ENCODE measurements at places on chromosomes 12 and 14.

GRCh38 chr14:72692696-72693095 is 201.2 kb downstream of the DPF3 start:
- DNase-seq, result no peak

- no peak for DNase-seq
These were observed 14.0 kb upstream of the KCNH3 start for GRCh38 chr12:49524660-49525324.

DNA sequence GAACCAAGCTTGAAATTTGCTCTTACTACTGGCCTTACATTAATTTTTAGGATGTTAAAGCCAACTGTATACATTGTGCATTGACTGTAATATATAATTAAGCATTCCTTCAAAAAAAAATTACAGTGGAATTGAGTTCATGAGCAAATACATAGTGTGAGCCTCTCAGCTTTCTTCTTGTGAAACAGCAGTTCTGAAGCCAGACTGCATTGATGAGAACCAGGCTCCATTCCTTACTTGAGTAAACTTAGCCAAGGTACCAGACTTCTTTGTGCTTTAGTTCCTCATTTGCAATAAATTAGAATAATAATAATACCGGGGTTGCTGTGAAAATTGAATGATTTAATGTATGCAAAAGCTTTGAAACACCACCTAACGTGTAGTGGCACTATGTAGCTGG is 169.5 kb downstream of the ANO4 start:
- DNase-seq, result no peak

- DNase-seq, result no peak
These were observed 26.7 kb upstream of the HDAC7 start for GRCh38 chr12:47846294-47846996.

DNA sequence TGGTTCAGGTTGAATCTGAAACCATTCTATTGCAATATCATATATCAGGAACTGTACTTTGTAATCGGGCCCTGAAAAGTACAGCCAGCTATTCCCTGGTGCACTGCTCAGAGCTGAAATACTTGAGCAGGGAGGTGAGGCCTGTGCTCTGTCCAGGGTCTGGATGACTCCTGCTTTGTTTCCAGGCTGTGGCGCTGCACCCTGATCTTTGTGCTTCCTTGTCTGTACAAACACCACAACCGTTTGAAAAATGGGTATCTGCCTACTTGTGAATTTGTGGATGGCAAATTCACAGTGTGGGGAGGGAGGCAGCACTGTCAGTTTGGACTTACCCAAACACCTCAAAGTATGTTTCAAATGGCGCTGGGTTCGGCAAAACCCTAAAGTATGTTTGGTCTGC is 155.4 kb upstream of the FAR2 start:
- no peak for DNase-seq

GRCh38 chr14:83828406-83828805 is 1701.5 kb upstream of the FLRT2 start:
- no peak for DNase-seq

DNA sequence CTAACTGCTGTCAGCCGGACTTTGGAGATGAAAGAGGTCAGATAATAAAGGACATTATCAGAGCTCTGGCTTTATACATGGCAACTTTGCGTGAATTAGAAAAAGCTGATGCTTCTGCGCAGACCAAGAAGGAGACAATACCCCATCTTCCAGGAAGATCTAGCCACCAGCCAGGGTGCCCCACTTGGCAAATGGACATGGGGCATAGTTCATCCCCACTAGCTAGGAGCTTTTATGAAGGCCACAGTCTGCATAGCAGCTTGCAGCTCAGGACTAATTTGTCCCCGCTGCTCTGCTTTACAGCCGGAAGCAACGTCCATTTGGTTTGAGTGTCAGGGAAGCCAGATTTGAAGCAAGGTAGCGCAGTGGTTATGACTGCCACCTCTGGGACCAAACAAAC is 101.0 kb downstream of the TMEM132C start:
- no peak for DNase-seq

DNA sequence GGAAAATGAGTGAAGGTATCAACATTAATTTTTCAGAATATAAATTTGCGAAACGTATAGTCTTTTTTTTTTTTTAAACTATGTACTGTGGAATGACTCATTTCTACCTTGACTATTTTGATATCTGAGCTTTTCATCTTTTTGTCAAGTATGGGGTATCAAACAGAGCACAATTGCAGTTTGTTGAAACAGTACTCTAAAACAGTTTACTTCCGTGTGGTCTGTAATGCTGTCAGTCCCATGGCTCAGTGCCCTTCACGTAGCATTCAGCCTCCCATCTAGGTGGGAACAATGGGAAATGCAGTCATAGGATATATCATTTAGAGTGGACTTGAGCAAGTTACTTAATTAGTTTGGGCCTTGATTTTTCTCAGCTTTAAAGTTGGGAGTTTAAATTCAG is 139.5 kb downstream of the ERC1 start:
- no peak for DNase-seq

GRCh38 chr14:104135121-104135903 is 3.1 kb upstream of the KIF26A start:
- DNase-seq, result no peak

GRCh38 chr14:92153581-92153980 is 31.8 kb downstream of the CPSF2 start:
- DNase-seq, result no peak

DNA sequence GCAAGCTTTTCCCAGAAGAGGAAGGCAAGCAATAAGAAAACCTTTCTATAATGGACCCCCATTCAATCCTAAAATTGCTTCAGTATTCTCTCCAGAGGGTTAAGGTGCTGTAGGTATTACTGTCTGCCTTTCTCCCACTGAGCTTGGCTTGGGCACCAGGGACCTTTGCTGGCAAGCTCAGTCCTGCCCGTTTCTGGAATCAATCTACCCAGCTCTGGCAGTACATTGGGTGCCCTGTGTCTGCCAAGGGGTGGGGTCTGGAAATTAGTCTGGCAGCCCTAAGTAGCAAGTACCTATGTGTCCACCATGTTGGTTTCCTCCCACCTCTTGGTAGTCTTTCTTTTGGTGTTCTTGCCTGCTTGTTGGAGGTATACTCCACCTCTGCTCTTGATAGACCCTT is 72.6 kb downstream of the C12orf75 start:
- no peak for DNase-seq

DNA sequence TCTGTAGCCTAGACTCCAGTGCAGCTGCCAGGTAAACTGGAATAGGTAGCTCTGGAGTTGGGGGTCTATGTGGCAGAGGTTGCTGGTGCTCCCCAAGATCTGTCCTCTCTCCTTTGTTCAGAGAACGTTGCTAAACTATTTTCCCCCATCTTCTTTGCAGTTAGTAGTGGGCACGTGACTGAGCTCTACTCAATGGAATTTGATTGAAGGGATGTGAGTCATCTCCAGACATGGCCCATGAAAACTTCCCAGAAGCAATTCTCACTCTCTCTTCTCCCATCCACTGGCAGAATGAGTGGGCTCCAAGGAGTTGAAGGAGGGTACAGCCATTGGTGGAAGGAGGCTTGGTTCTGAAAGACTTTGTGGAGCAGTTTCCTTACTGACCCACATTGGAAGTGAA is 44.0 kb downstream of the PAH start:
- DNase-seq, result no peak

DNA sequence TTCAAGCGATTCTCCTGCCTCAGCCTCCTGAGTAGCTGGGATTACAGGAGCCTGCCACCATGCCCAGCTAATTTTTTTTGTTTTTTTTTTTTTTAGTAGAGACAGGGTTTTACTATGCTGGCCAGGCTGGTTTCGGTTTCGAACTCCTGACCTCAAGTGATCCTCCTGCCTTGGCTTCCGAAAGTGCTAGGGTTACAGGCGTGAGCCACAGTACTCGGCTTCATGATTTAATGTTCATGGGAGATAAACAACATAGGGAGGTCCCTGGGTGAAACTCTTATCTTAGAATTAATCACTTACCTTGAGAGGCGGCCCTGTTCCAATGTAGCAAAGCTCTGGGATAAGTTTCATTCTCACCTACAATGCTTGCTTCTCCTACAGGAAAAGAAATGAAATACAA is 48.3 kb downstream of the SEL1L start:
- DNase-seq, result no peak

DNA sequence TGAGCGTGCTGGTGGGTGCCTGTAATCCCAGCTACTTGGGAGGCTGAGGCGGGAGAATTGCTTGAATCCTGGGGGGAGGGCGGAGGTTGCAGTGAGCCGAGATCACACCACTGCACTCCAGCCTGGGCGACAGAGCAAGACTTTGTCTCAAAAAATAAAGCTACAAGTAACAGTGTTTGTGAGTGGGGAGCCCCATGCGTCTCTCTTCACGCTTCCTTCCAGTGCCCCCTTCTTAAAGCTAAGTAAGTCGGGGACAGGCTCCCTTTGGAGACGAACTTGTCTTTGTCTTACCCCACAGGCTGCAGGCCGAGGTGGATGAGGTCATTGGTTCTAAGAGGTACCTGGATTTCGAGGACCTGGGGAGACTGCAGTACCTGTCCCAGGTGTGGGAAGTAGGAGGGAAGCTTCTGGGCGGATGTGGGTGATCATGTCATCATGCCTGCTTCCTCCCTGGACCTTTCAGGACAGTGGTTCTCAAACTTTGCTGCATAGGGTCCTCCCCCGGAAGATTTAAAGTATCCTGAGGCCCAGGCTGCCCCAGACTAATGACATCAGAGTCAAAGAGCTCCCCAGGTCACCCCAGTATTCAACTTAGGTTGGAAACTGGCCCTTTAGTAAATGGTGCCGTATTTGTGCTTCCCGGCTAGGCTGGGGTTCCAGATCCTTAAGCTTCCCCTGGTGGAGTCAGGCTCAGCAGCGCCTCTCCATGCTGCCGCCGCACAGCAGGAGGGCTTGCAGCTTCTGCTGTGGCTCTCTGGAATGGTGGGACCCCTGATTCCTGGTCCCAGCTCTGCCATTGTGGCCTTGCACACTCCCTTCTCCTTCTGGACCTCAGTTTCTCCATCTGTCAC is 37.1 kb downstream of the CYP46A1 start:
- DNase-seq, result no peak

- no peak for DNase-seq
These were observed 860.6 kb upstream of the MGAT4C start for GRCh38 chr12:87116780-87117179.

- DNase-seq, result no peak
These were observed 124.8 kb downstream of the SCARB1 start for GRCh38 chr12:124738636-124739467.

DNA sequence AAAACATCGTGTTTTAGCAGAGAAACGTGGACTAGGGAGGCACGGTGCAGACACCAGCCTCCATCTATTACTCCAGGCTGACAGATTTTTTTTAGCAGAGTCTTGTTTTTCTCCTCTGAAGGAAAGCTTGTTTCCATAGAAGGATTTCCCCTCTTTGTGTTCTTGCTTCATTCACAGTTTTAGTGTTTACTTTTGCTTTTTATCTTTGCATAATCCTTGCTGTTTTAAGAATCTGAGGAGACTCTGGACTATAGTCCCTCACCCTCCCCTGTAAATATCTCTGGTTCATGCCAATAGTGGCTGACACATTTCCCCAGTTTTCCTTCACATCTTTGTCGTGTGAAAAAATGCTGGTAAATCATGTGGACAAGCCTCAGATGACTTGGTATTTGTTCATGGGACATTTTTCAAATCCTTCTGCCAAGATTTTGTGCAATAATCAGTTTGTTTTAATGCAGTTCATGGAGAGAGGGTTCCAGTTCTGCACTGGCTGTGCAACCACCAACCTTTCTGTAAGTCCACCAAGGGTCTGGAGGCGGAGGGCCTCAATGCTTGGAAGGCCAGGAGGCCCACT is 39.9 kb upstream of the TMCC3 start:
- DNase-seq, result no peak

- no peak for DNase-seq
These were observed 523 bp downstream of the WSB2 start for GRCh38 chr12:118060301-118061010.

GRCh38 chr14:54435500-54435981 is 5.6 kb downstream of the CNIH1 start:
- DNase-seq, result no peak

GRCh38 chr14:65993996-65994395 is 492.2 kb upstream of the CCDC196 start:
- no peak for DNase-seq

- DNase-seq, result no peak
These were observed 91.4 kb upstream of the CPM start for GRCh38 chr12:69024413-69024812.

GRCh38 chr12:75553836-75554555 is 42.6 kb upstream of the KRR1 start:
- peak; percentile 42 for DNase-seq

GRCh38 chr12:106954462-106955376 is 988 bp upstream of the TMEM263 start:
- no peak for DNase-seq

- DNase-seq, result no peak
These were observed 283.1 kb upstream of the SOX5 start for GRCh38 chr12:24232531-24232930.

DNA sequence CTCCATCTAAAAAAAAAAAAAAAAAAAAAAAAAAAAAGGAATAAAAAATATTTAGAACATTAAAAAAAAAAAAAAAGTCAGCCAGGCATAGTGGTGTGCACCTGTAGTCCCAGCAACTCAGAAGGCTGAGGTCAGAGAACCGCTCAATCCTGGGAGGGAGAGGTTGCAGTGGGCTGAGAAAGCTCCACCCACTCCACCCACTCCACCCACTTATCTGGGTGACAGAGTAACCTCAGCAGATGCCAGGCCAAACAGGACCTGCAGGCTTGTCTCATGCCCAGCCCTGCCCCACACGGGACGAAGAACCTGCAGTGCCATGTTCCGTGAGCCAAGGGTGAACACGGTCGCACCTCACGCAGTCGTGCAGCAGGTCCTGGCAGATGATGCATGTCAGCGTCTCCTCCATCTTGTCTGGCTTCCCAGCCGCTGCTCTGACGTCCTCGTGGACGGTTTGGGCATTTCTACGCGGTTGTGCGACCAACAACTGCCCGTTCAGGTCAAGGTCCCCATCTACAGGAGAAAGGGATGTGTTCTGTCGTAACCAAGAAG is 28.6 kb downstream of the CHFR start:
- no peak for DNase-seq

GRCh38 chr14:77541905-77542304 is 43.3 kb upstream of the ISM2 start:
- DNase-seq, result no peak

GRCh38 chr14:100738269-100738691 is 11.6 kb downstream of the DLK1 start:
- no peak for DNase-seq

DNA sequence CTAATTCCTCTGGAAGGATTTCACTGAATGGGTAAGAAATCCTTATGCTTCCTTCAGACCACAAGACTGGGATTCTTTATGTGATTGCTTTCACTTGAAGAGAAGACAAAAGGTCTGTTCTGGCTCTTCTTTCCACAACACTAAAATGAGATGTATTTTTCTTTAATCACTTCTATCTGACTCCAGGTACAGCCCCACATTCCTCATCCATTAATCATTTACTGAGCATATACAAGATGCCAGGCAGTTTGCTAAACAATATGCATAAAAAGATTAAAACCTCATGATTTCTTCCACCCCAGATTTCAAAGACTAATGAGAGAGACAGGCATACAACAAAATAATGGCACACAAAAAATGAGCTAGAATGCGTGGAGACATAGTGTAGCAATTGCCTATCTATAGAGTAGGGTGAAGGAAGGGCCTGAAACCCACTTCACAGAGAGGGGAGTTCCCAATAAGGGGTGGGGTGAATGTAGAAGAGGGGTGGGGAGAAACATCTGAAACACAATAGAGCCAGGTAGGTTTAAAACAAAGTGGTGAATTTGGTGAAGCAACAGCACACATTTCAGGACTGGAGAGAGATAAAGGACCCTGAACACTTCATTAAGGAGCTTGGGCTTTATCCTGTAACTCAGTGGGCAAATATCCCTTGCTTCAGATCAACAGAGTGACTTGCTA is 65.1 kb upstream of the PRB2 start:
- DNase-seq, result no peak

GRCh38 chr14:49044981-49045380 is 541.2 kb downstream of the RPS29 start:
- DNase-seq, result no peak
